ENCODE measurements at places on chromosomes 4 and X.
A peak's percentile ranks its signal among the peaks of the same experiment; 100 is the strongest.

GRCh38 chr4:89024051-89024675 is 32.8 kb downstream of the FAM13A start:
- peak; percentile 51 for DNase-seq

DNA sequence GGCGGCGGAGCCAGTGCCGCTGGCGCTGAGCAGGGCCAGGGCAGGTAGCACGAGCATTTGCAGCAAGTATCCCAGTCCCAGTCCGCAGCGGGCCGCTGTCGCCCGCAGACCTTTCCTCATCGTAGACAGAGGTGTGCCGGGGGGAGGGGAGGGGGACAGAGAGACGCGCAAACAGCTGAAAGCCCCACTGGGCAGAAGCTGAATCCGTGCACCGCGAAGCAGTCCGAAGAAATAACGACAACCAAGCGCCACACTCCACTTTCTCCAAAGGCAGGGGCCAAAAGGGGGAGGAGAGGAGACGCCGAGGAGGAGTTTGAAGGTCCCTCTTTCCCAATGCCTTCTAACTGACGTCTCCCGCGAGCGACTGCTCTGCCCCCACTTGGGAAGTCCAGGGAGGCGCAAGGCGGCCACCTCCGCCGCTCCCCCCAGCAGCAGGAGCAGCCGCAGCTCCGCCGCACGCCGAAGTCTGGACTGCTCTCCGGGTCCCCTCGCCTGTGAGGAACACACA is at the start of gene UNC5C:
Gene UNC5C, minus strand, starts transcription at position 236 of the 508 bp plus-strand sequence.
- DNase-seq: peak; percentile 73

DNA sequence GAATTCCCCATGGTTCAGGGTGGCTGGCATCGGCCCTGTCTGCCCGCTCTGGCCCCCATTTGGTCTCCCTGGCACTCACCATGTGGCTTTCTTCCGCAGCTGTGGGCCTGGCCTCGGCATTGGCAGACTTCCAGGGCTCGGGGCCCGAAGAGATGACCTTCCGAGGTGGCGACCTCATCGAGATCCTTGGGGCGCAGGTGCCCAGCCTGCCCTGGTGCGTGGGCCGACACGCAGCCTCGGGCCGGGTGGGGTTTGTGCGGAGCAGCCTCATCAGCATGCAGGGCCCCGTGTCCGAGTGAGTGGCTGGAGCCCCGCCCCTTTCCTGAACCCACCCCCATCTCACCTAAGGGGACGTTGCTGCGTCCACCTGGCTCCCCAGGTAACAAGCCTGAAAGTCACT is 20.1 kb downstream of the SH3TC1 start:
- DNase-seq: no peak

DNA sequence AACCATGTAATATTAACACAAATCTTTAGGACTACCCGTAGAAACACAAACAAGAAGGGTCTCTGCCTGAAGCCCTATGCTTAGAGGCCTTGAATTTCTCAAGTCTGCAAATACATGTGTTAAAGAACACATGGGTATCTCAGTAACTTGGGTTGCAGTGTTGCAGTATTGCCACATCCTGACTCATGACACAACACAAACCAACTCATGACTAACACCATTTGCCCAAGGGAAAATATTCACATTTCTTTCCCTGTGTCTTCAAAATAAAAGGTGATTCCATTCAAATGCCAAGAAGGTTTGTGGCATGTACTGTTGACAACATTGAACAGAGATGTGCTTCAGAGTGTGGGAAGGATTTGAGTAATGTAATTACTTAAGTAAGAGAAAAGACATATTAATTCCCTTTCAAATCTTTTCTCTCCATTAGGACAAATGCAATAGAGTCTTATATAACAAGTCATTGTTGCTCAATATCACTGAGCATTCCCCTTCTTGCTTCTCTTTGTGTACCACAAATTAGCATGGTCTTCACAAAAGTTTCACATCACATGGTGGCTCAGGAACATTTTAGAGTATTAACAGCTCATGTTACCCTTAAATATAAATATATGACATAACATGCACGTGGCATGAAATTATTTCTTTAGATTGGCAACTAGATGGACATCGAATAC is 487.1 kb downstream of the STPG2 start:
- DNase-seq: no peak

DNA sequence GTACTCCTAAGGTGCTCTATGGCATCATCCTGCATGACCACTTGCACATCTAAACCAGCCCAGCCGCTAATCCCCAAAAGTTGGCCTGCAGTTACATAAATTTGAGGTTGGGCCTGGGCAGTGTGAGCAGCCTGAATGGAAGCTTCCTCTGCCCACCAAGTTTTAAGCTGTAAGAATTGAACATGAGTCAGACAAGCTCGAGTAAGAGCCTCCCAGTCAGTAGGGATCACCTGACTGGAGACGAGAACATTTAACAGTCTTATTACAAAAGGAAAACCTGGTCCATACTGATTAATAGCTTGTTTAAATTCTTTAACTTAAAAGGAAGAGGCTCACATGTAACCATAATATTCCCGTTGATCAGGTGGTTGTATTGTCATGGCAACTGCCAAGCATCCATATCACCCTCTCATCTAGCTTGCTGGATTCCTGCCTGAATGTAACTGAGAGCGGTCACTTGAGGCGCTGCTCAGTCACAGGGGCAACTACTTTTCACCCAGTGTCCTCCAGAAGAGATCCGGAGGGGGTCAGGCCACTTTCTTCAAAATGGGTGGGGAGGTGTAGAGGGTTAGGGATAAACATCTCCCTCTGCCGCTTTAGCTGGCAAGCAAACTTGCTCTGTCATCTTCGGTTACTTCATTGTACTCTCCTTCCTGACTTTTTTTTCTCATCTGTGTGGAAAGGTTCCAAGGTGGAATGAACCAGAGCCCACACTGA is 56.6 kb upstream of the WDR1 start:
- DNase-seq: no peak

DNA sequence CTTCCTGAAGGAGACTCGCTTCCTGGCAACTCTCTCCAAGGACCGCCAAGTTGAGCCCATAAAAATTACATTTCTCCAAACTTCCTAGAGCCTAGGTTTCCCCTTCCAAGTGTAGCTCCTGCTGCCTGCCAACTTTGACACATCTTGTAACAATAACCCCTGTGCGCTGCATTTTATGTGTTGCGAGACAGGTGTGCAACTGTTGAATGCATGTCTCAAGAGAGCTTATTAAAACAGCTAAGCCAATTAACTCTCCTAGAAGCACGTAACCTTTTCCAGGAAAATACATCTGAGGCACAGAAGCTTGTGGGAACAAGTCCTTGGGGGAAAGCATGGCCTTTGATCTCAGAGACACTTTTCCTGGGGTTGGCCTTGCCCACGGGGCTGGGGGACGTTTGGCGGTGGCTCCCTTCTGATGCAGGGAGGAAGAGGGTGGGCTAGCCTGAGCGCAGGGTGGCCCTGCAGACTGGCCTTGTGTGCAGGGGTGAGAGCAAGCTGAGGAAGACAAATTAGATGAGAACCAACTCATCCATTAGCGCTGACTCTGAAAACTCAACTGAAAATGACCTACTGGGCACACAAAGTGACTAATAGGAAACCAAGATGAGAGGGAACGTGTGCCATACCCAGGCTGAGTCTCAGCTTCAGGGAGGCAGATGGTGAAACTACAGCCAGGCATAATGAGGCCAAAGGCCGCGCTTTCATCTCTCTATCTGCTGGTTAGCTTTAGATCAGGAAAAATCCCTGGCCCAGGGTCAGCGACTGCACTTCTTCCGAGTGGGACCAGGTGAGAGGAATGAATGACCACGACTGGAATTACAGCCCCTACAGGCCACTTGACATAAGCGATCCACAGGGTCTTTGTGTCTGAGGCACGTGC is 75.3 kb downstream of the ENPP6 start:
- no peak for DNase-seq

DNA sequence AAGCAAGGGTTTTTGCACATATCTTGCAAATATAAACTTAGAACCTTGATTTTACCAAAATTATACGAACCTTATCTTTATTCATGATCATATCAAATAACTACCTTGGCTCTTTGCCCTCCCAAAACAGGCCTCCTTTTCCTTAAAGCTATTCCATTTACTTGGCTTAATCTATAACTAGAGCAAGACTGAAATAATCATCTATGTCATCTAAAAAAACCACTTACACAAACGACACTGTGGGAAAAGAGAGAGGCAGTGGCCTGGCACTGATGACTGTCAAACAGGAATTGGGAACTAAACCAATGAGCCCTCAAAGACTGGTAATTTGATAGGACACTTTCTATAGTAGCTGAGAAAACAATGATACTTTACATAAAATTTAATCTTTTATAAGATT is 11.7 kb upstream of the PTPN13 start:
- no peak for DNase-seq

DNA sequence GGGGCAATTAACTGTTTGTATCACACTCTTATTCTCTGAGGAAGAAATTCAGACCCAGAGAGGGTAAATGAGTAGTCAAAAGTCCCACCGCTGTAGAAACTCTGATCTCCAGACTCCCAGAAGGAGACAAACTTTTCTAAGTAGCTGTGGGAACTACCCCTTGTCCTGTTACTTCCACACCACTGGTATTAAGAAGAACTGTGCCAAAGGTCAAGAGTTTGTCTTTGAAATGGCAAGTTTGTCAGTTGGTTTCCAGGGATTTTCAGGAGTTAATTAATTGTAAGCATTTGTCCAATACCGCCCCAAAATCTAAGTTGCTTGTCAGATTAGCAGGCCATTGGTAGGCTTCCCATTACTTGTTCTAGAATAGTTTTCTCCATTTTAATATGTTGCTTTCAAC is 85.7 kb downstream of the GC start:
- DNase-seq: no peak

DNA sequence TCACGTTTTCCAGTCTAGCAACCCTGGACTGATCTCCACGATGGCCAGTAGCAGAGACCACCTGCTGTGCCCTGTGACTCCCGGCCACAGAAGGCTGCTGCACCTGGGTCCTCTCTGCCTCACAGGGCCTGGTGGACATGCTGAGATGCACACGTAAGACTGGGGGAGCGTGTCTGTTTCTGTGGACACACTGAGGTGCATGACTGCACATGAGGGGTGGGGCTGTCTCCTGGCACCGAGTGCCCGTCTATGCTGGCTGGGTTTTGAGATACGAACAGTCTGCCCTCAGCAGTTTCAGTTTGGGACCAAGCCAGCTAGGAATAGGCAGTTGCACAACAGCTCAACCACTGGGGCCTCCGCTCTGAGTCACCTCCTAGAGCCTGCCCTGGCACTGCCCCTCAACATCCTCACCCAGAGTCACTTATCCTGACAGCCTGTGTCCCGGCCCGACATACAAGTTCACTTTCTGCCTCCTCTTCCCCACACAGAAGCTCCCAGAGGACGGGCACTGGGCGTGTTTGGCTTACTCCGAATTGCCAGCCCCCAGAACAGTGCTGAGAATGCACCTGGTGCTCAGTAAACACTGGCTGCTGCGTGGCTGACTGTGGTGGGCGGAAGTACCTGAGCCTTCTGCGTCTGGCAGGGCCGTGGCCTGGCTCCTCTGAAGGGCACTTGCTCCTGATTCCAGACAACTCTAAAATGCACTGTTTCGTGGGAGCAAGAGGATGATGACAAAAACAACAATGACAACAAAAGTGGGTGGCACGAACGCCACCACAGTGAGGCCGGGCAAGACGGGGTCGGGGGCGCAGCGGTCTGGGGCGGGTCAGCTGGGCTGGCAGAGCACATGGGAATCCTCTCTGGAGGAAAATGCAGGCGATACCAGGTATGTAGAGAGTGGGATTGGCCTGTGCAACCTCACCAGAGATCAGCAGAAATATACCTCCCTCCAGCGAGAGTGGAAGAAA is 30.9 kb downstream of the RNF212 start:
- DNase-seq: no peak

DNA sequence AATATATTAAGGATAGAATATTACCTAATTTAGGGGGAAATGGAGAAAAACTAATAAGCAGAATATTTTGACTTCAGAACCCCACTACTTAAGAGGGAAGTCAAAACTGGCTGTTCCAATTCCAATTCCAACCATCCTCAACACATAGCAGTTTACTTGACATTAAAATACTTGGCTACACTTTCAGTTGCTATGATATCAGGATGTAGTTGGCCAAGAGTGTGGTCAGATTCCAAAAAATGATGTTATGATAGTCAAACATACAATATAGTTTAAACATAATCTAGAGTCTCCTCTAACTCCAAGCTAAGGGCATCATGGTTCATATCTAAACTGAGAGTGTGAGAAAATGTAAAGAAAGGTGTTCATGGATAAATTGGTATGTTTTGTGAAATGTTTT is 16.5 kb upstream of the SMIM14 start:
- DNase-seq: no peak

GRCh38 chr4:7752649-7753048 is 187.0 kb downstream of the AFAP1 start:
- no peak for DNase-seq

DNA sequence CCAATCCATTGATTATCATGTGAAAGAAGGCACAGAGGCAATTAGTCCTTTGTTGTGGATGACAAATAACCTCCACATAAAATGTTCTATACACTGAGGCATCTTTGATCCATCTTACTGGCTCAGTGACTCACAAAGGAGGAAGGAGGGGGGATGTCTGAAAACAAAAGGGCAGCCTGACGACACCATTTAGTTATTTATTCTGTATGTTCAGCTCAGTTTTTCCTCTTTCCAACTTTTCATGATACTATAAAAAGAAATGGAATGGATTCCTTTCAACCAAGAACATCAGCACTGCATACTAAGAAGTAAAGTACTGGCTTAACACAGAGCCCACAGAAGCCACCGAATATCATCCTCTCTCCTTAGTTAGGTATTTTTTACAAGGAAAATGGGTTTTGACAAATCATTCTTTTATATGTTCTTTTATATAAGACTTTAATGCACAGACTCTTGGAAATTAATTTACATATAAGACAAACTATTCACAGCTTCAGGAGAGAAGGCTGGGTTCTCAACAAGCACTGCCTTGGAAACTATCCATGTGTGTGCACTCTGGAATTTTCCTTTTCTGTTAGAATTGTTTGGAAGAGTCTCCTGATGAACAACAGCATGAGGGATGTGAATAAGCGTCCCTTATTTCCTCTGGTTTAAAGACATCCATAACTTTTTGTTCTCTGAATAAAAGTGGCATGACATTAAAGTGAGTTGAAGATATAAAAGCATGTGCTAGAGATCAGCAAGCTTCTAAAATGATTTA is 135.6 kb downstream of the TSPAN5 start:
- no peak for DNase-seq

All from hypothalamus (tissue), 51 donors.